Adrenal gland (tissue), 19 donors: ENCODE measurements at places on chromosomes 1 and 21. TPM values are rescaled to one million over a fixed set of nuclear protein-coding genes. Genes with fewer than 3 reads are reported as not detected.

GRCh38 chr1:16026723-16027484 is 5.1 kb downstream of the CLCNKA start:
- H3K27me3 ChIP-seq: no peaks in the 10 kb centered on the region
- H3K36me3 ChIP-seq: no peaks in the 10 kb centered on the region
- DNase-seq: no peak
- H3K4me3 ChIP-seq: no peak overlapping the region
- peaks cover 7% of the 10 kb centered on the region for H3K4me1 ChIP-seq

GRCh38 chr1:190212450-190212849 is 265.2 kb downstream of the BRINP3 start:
- no peak overlapping the region for H3K27ac ChIP-seq
- H3K27me3 ChIP-seq: no peaks in the 10 kb centered on the region
- H3K4me1 ChIP-seq: no peaks in the 10 kb centered on the region
- DNase-seq: no peak

Gene SH2D1B
- total RNA-seq: not detected

- H3K4me1 ChIP-seq: no peaks in the 10 kb centered on the region
- peak overlapping the region; percentile 22 for H3K27ac ChIP-seq
- H3K4me3 ChIP-seq: no peak overlapping the region
- H3K36me3 ChIP-seq: no peaks in the 10 kb centered on the region
- no peak for DNase-seq
- H3K27me3 ChIP-seq: no peaks in the 10 kb centered on the region
Measured at GRCh38 chr1:42935971-42936308, 22.7 kb downstream of the SLC2A1 start.

DNA sequence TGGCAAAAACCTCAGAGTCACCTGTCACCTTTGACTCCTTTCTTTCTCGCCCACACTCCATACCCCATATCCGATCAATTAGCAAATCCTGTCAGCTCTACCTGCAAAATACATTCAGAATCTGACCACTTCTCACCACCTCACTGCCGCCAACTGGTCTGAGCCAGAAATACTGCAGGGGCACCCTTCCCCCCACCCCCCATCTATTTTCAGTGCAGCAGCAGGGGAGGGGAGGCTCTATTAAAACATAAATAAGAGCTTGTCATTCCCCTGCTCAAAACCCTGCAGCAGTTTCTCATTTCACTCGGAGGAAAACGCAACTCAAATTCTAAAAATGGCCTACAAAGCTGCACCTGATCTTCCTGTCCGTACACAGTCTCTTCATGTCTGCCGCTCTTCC is 3.9 kb downstream of the PKLR start:
- no peaks in the 10 kb centered on the region for H3K36me3 ChIP-seq
- H3K4me3 ChIP-seq: no peak overlapping the region
- no peaks in the 10 kb centered on the region for H3K4me1 ChIP-seq
- no peak for DNase-seq
- H3K27ac ChIP-seq: no peak overlapping the region

DNA sequence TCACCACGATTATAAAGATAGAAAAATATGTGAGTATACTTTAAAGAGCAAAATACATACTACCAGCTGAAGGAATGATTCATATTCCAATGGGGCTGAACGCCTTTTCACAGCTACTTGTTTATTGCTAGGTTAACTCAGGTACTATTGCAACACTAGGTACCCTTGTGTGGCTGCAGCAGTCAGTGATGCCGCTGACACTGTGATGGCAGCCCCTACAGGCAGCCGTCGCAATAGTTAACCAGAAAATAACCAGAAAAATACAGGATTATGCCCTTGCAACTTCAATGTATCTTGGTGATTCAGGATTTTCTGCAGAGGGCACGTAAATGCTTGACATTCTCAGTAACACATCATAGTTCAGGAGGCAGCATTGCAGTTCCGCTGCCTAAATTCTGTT is 1.6 kb upstream of the MARK1 start:
- DNase-seq: no peak
- H3K27ac ChIP-seq: no peak overlapping the region
- no peaks in the 10 kb centered on the region for H3K27me3 ChIP-seq
- H3K4me1 ChIP-seq: no peaks in the 10 kb centered on the region
- no peaks in the 10 kb centered on the region for H3K36me3 ChIP-seq
- no peak overlapping the region for H3K4me3 ChIP-seq
